ENCODE measurements at places on chromosomes 1 and 21. TPM values are rescaled to one million over a fixed set of nuclear protein-coding genes. Genes with fewer than 3 reads are reported as not detected.

DNA sequence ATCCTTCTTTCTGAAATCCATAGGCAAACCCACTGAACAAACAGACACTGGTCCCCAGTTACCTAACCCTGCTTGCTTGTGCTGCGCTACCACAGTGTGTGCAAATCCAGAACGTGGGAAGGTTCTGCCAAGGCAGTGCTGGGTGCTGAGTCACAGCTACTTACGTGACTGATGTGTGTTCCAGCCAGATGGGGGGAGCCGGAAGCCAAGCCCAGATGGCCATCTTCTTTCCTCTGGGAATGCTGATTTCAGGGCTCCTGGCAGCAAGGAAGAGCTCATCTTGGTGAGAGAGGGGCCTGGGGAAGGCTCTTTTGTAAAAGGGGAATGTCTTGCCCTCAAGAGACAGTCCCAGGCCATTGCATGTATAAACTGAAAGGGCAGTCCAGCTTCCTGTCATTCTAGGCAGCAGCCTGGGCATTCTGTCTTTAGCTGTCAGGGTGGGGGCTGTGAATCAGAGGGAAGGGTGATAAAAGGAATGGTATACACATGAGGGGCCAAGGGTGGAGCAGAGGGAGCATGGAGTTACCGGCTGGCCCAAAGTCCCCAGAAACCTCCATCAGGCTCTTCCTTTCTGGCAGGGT is 54.1 kb downstream of the CD46 start:
- no peak for DNase-seq
- H3K36me3 ChIP-seq, result no peaks in the 10 kb centered on the region
- no peak overlapping the region for H3K4me3 ChIP-seq
- no peaks in the 10 kb centered on the region for H3K4me1 ChIP-seq
- H3K27me3 ChIP-seq, result no peaks in the 10 kb centered on the region

- H3K4me3 ChIP-seq, result no peak overlapping the region
- H3K27me3 ChIP-seq, result no peaks in the 10 kb centered on the region
- no peak for DNase-seq
Measured at GRCh38 chr1:159428536-159428935, 3.5 kb upstream of the OR10J4 start.

GRCh38 chr1:116671072-116671760 is 3.7 kb upstream of the IGSF3 start:
- no peak overlapping the region for H3K27ac ChIP-seq
- no peaks in the 10 kb centered on the region for H3K36me3 ChIP-seq
- peaks cover 24% of the 10 kb centered on the region for H3K27me3 ChIP-seq
- DNase-seq, result no peak
- no peak overlapping the region for H3K4me3 ChIP-seq

GRCh38 chr1:200862713-200863415 is 9.9 kb upstream of the GPR25 start:
- peaks cover 5% of the 10 kb centered on the region for H3K4me1 ChIP-seq
- H3K36me3 ChIP-seq, result peaks cover 23% of the 10 kb centered on the region
- H3K27me3 ChIP-seq, result no peaks in the 10 kb centered on the region
- DNase-seq, result no peak

DNA sequence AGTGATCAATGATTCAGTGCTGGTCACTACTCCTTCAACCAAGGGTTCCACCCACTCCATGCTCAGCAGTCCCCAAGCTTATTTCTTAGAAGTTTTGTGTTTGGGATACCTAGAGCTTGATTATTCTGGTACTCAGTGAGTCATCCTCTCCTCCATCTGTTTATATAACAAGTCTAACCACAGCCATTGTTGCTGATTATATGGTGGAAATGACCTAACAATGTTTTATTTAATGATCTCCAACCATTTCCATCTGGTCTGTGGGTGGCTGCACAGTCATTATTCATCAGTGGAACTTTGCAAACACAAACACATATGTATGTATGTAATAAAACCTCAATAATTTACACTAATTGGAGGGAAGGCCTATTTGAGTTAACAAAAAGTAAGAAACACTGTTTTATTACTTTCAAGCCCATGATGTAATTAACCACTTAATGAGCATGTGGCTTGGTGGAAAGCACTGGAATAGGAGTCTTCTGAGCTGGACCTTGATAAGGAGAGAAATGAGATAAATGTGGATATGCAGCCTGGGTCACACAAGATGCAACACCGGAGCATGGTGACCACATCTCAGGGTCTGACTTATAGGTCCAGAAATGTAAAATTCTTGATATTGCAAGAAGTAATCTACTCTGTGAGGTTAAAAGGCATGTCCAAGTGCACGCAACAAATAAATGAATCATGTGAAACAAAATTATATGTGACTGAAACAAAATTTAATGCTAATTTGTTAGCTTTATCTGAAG is 99.0 kb upstream of the WLS start:
- DNase-seq, result no peak
- H3K36me3 ChIP-seq, result no peaks in the 10 kb centered on the region
- H3K4me3 ChIP-seq, result no peak overlapping the region
- H3K27me3 ChIP-seq, result no peaks in the 10 kb centered on the region

DNA sequence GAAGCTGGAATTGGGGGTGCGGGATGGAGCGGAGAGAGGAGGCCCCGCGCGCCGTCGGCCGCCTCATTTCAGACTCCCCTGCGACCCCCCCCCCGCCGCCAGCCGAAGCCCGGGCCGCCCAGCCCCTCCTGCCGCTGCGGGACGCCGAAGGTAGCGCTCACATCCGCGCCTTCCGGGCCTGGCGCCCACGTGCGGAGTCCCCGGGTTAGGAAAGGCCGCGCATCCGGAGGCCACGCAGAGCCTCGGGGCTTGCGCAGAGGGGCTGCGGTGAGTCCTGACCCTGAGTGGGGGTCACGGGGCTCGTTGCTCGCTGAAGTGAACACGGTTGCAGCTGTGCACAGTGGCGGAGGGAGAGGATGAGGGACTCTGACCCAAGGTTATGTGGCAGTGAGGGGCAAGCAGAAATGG is 552 bp upstream of the ZNF496 start:
- peaks cover 55% of the 10 kb centered on the region for H3K4me1 ChIP-seq
- H3K36me3 ChIP-seq, result peaks cover 27% of the 10 kb centered on the region
- peak overlapping the region; percentile 87 for H3K27ac ChIP-seq
- no peaks in the 10 kb centered on the region for H3K27me3 ChIP-seq
- peak overlapping the region; percentile 91 for H3K4me3 ChIP-seq

DNA sequence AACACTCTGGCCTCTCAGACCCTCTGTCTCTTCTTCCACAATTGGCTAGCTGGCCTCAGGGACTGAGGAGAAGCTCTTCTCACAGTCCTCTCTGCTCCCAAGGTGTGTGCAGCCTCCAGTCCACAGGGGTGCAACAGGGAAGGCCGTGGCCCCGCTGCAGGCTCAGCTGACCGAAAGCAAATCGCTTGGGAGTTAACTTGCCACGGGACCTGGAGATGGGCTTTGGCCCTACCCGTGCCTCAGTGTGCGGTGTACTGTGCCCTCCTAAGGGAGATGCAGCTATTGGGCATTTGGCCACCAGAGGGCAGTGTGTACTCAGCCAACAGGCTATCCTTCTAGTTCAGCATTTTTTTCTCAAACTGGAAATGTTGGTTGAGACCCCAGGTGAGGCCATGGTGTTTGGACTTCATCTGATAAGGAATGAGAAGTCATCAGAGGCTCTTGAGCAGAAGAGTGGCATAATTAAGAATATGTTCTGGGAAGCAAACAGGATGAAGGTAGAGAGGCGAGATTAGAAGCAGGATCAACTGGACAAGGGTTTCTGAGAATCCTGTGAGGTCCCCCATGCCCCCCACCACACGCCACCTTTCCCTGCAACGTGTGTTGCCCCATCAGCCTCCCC is 42.5 kb upstream of the TMEM125 start:
- H3K27me3 ChIP-seq, result no peaks in the 10 kb centered on the region
- no peak overlapping the region for H3K4me3 ChIP-seq
- DNase-seq, result peak; percentile 97
- H3K36me3 ChIP-seq, result no peaks in the 10 kb centered on the region

The MANEAL gene
- total RNA-seq, result 16.0 TPM

- H3K27ac ChIP-seq, result peak overlapping the region; percentile 62
- H3K4me3 ChIP-seq, result no peak overlapping the region
- peaks cover 2% of the 10 kb centered on the region for H3K27me3 ChIP-seq
Measured at GRCh38 chr1:205961405-205961804, 18.1 kb upstream of the SLC26A9 start.

The ADAMTS5 gene
- 0.40 TPM for total RNA-seq

DNA sequence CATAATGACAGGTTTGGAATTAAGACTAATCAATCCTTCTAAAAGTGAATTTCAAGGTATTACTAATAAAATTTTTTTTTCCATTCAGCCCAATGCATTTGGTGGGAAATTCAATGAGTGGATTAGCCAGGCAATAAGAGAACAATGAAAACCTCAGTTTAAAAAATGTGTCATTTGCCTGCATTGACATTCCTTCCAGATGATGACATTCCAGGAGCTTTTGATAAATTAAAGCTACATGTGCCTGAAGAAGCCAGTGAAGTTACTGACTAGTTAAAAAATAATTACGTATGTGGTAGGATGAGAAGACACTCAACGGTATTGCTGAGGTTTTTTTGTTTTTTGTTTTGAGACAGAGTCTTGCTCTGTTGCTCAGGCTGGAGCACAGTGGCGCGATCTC is 37.9 kb upstream of the RC3H1 start:
- H3K27me3 ChIP-seq, result no peaks in the 10 kb centered on the region
- H3K36me3 ChIP-seq, result no peaks in the 10 kb centered on the region
- no peak for DNase-seq
- H3K4me1 ChIP-seq, result peaks cover 3% of the 10 kb centered on the region

- H3K4me1 ChIP-seq, result no peaks in the 10 kb centered on the region
- no peak for DNase-seq
- H3K4me3 ChIP-seq, result no peak overlapping the region
Measured at GRCh38 chr1:143727263-143727662, 244.5 kb downstream of the FAM72C start.

The VANGL2 gene
- 106 TPM for total RNA-seq

The TDRD5 gene
- total RNA-seq, result not detected

The SLC6A17 gene
- 0.14 TPM for total RNA-seq

- no peak overlapping the region for H3K4me3 ChIP-seq
- no peak for DNase-seq
- peaks cover 22% of the 10 kb centered on the region for H3K36me3 ChIP-seq
- H3K27ac ChIP-seq, result no peak overlapping the region
- H3K27me3 ChIP-seq, result no peaks in the 10 kb centered on the region
Measured at GRCh38 chr1:55188909-55189308, 26.3 kb downstream of the USP24 start.

DNA sequence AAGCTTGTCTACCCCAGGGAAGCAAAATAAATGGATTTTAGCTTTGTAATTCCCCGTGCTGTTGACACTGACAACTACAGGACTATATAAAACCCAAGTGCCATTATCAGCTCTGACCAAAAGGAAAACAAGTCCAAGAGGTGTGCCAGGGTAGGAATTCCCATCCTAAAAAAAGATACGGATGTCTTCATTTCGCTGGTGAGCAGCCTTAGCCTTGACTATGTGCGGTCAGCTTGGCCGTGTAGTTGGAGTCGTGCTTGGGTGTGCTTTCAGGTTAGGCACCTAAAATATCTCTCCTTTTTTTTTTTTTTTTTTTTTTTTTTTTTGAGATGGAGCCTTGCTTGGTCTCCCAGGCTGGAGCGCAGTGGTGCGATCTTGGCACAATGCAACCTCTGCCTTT is 28.9 kb upstream of the ACTN2 start:
- no peak for DNase-seq
- H3K36me3 ChIP-seq, result no peaks in the 10 kb centered on the region
- H3K4me3 ChIP-seq, result no peak overlapping the region
- no peak overlapping the region for H3K27ac ChIP-seq
- peaks cover 3% of the 10 kb centered on the region for H3K27me3 ChIP-seq

The KCNQ4 gene
- total RNA-seq, result 0.89 TPM

The ILDR2 gene
- total RNA-seq, result 30.3 TPM

DNA sequence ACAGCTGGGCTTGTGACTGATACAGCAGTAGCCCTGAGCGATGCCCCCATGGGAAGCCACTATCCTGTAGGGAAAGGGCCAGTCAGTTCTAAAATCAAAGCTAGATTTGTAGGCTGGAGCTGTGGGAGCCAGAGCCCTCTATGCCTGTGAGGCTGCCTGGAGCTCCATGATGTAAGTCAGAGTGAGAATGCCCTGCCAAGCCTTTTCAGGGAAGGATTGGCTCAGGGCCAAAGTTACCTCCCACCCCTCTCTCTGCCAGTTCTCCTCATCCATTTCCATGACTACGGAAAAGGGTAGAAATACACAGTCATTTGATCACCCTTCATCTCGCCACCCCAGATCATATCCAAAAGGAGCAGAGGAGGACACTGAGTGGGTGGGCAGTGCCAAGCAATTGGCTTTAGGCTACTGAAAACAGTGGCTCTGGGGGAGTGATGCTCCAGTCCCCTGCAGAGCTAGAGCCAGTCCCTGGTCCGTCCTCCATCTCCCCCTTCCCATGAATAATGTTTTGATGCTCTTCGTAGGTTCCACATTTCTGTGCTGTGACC is 59.5 kb upstream of the KCNA3 start:
- DNase-seq, result no peak
- peaks cover 66% of the 10 kb centered on the region for H3K27me3 ChIP-seq

GRCh38 chr1:61956784-61957183 is 214.5 kb downstream of the PATJ start:
- no peak overlapping the region for H3K4me3 ChIP-seq
- peaks cover 22% of the 10 kb centered on the region for H3K4me1 ChIP-seq
- no peaks in the 10 kb centered on the region for H3K36me3 ChIP-seq
- H3K27me3 ChIP-seq, result no peaks in the 10 kb centered on the region

DNA sequence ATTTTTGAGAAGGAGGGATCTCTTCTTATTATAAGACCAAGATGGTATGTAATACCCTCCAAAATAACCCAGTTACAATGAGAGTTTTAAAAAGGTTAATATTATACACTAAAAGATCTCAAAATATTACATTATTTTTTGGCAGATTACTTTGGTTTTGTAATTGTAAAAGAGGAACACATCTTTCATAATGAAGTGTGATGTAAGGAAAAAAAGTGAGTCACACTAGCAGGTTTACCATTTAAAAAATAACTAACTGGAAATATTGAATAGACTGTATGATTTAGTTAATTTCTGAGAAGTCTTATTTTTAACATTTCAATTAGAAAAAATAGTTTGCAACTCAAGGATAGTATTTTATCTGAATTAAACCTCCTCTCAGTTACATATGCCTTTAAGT is 1.1 kb downstream of the F5 start:
- H3K27ac ChIP-seq, result no peak overlapping the region
- DNase-seq, result no peak

GRCh38 chr1:112761714-112762480 is 46.8 kb upstream of the PPM1J start:
- no peaks in the 10 kb centered on the region for H3K27me3 ChIP-seq
- DNase-seq, result no peak

The PTPN22 gene
- total RNA-seq, result not detected

The CHIT1 gene
- total RNA-seq, result not detected

The CLK2 gene
- 101 TPM for total RNA-seq

GRCh38 chr1:117559985-117560384 is 45.9 kb upstream of the TENT5C start:
- DNase-seq, result no peak
- peaks cover 8% of the 10 kb centered on the region for H3K4me1 ChIP-seq
- no peak overlapping the region for H3K27ac ChIP-seq
- peaks cover 2% of the 10 kb centered on the region for H3K36me3 ChIP-seq
- no peak overlapping the region for H3K4me3 ChIP-seq
- no peaks in the 10 kb centered on the region for H3K27me3 ChIP-seq

GRCh38 chr21:42668298-42668992 is 15.0 kb downstream of the PDE9A start:
- peaks cover 38% of the 10 kb centered on the region for H3K4me1 ChIP-seq
- peaks cover 3% of the 10 kb centered on the region for H3K36me3 ChIP-seq
- no peaks in the 10 kb centered on the region for H3K27me3 ChIP-seq
- DNase-seq, result no peak
- H3K27ac ChIP-seq, result no peak overlapping the region
- H3K4me3 ChIP-seq, result peak overlapping the region; percentile 56

- no peaks in the 10 kb centered on the region for H3K36me3 ChIP-seq
- H3K27me3 ChIP-seq, result peaks cover 7% of the 10 kb centered on the region
- no peak overlapping the region for H3K4me3 ChIP-seq
- no peak overlapping the region for H3K27ac ChIP-seq
- no peak for DNase-seq
Measured at GRCh38 chr1:19507516-19507915, 22.2 kb upstream of the CAPZB start.

The LMX1A gene
- not detected for total RNA-seq
